Stimulated activated CD8-positive, alpha-beta memory T cell treated with anti-CD3 and anti-CD28 coated beads, Interleukin-7, amount 100 ng/mL, for 1 hour (primary cell): ENCODE measurements at places on chromosomes 2 and 18.

DNA sequence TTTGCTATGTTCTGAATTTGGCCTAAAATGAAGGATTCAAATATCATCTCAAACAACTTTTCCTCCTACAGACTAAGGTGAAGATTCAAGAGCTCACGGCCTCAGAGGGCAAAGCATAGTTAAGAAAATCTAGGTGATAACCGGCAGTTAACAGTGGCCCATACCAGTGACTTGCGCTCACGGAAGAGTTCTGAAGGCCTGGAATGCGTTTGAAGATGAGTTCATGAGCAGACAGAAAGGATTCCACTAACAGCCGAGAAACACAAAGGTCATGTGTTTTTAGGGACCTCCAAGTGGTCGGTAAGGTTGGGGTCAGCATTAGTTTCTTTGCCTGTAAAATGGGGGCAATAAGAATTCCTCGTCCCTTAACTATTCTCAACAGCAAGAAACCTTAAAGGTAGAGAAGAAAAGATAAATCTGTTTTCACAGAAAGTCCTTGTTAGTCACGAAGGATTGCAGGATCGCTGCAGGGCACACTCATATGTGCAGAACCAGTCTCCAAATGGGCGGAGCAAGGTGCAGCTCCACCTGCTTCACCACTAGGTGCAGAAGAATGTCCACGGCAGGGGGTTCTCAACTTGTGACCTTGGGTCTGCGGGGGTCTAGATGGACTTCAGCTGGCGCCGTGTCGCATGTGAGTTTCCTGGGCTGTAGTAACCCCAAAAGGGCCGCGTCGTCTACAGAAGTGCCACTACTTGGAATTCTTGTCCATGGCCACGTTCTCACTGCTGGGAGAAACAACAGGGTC, 708 bp upstream of the RPIA start:
- DNase-seq: no peak

GRCh38 chr18:21894619-21895367, 154.2 kb downstream of the MIB1 start:
- no peak for DNase-seq

GRCh38 chr2:18482666-18483065, 77.8 kb downstream of the RDH14 start:
- no peak for DNase-seq

DNA sequence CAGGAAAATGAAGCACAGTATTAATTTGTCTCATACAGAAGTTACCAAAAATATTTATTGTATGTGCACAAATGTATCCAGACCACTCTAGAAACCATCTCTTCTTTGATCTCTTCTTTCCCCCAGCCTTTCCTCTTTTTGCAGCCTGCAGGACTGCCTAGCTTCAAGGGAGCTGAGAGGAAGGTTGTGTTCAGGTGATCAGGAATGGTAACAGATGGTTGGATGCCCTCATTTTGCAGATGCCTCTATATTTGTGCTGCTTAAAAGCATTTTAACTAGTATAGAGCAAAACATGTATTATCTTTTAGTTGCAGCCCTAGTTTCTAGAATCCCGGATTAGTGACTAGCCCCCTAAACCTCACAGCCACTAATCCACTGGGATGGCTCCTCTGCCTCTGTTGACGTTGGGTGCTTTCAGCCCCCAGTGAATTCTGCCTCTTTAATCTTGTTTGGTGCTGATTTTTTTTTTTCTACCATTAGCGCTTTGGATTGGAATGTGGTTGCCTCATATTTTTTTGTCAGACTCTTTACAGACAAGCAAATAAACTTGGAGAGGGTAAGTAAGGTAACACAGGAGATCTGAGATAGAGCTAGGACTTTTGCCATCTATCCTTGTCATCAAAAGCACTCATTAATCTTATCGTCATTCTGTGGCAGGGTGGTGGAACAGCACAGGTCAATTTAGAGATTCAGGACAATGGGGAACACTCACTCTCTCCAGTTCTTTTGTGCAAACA, 103.8 kb upstream of the NDUFV2 start:
- DNase-seq: no peak
